Fibroblast of villous mesenchyme (primary cell): ENCODE measurements at places on chromosomes 4 and X.

DNA sequence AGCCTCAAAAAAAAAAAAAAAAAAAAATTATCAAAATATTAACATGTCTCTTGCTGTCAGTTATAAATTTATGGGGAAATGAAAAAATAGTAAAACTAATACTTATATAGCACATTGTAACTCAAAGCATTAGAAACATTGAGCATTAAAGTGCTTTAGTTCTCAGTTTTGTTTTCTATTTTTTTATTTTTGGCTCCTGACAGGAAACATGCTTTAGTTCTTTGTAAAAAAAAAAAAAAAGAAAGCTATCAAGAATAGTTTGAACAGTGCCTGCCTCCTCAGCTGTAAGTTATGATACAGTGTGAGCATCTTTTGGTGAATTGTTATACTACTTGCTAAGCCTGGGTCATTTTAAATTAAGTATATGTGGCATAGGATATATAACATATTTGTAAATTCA, 5.1 kb upstream of the CENPC start:
- no peak for DNase-seq

DNA sequence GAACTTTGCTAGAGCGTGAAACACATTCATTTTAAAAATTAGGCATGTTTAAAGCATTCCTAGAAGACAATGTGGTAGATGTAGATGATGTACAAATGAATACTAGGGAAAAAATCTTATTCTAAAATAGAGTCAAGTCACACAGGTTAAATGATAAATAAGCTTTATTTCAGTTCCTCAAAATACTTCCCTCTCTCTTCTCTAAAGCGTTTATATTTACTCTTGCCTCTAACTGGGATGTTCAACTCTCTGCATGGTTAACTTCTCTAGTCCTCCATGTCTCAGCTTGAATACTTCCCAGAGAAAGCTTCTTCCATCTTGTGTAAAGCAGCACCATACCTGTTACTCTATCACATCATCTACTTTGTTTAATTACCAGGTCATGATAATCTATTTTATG, 30.9 kb upstream of the GLRA3 start:
- DNase-seq, result no peak

DNA sequence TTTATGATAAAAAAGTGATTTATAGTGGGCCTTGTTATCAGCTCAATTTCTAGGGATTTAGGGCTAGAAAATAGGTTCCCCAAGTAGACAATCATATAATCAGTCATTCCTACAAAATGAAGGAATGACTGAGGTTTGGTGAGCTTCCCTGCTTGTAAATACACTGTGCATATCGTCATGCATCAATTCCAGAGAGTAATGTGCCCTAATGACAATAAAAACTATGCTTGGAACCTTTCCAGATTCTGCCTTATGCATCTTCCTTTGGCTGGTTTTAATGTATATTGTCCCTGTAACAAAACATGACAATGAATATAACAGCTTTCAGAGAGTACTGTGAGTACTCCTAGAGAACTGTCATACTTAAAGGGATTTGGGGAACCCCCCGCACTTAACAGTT, 1310.9 kb downstream of the PCDH7 start:
- DNase-seq, result no peak

GRCh38 chr4:113575401-113575800, 186.1 kb downstream of the CAMK2D start:
- peak; percentile 41 for DNase-seq

DNA sequence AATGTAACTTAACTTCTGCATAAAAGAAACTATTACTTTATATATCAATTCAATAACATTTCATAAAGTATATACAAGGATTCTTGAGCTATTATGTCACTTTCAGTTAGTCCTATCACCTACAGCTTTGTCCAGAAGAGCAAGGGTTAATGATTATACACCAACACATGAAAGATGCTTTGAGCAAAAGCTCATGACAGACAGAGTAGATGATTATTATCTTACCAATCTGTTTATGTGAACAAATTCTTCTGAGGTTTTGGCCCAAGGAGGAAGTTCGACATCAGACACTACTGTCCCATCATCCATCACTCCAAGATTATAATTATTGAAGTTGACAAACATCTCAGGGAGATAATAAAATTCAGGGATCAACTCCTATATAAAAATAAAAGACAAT, 166.7 kb upstream of the MAB21L2 start:
- DNase-seq, result no peak

DNA sequence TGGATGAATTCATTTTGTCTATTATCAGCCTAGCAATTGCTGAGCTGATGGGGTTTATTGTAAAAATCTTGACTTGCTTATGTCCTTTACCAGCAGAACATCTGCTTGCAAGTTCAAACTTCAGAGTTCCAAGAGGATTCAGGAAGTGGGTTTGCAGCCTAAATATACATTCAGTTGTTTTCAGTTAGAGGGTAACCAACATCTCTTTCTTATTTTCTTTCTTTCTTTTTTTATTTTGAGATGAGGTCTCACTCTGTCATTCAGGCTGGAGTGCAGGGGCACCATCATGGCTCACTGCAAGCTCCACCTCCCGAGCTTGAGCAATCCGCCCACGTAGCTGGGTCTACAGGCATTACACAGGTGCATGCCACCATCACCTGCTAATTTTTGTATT, 31.4 kb upstream of the FHL1 start:
- DNase-seq, result no peak

DNA sequence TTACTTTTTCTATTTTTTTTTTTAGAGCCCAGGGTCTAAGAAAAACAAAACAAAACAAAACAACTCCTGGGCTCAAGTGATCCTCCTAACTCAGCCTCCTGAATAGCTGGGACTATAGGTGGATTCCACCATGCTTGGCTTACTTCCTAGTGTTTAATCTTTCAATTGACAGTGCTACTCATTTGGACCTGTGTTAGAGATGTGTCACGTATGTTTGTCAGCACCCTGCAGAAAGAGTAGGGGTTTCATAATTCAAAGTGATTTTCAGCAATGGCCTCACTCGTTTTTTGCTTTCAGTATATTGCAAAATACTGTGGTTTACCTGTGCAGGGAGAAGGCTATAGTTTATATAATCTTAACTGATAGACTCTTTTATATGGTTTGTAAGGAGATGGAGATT, 71.6 kb upstream of the TEX13D start:
- DNase-seq, result no peak

DNA sequence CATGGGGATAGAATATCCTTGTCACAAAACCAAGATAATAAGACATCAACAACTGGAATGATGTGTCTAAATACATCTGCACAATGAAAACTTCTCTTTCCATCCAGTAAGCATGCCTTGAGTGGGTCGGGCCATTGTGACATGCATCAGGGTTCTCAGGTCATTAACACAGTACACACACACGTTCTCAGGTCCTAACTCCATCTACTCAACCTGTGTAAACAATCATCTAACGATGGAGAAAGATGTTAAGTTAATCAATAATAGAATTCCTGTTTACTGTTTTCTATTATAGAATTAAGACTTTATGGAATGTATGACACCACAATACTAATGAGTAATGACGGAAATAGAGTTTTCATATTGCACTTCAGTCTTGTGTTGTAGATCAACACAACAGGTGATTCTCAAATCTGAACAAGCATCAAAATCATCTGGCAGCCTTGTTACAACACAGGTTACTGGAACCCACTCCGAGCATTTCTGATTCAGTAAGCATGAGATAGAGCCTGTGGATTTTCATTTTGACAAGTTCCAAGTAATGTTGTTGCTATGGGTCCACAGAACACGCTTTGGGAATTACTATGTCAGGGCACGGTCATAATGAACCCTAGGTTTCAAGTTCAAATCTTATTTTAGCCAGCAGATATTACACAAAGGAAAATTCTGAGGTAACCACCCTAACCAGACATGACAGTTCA, 315.8 kb upstream of the TEX13C start:
- DNase-seq, result no peak

GRCh38 chr4:73810191-73810590, 26.3 kb upstream of the CXCL6 start:
- DNase-seq, result no peak

DNA sequence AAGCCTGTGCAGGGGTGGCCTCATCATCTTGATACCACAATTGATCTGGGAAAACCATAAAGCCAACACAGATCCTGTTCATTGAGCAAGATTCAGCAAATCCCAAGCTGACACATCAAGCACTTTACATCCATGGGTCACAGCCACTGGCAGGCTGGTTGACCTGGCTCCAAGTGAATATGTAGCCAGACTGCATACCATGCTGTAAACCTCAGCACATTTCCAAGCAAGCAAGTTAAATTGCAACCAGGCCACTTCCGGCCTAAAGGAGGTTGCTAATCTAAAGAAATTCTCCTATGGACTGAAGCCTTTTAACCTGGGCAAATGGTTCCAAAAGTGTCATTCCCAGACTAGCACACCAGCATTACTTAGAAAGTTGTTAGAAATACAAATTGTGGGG, 54.4 kb upstream of the USP26 start:
- DNase-seq, result no peak

DNA sequence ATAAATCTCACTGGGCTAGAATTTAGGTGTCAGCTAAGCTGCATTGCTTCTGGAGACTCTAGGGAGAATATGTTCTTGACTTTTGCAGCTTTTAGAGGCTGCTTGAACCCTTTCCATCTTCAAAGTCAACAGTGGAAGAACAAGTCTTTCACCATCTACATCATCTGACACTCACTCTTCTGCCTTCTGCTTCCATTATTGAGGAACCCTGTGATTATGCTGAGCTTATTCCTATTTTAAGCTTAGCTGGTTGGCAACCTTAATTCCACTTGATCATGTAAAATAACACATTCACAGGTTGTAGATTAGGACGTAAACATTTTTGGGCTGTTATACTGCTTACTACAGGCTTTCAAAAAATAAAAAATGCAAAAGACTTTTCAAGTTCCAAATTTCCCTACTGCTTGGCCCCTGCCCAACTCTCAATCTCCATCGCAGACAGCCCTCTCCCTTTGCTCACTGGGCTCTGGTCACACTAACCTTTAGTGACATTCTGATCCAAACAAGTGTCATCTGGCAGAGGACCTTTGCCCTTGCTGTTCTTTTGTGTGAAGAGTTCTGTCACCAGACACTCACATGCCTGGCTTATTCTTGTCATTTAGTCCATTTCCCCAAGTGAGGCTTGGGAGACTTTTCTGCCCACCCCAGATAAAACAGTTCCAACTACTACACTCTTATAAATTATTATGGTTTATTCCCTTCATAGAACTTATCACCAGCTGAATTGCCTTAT, 1056.0 kb downstream of the STIM2 start:
- DNase-seq, result no peak

DNA sequence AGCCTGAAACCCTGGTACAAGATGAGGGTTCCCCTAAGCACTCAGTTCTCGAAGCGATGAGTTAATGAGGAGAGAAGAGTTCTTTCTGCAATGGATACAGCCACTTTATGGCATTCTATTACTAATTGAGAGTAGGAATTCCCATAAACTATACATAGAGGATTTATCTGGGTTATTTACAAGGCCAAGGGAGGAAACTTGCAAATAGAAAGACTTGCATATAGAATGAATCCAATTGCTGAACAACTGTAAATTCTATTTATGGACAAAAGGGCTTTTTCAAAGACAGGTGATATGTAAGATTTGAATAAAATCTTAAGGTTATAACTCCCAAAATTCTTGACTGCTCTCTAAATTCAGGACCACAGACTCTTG, 182.2 kb downstream of the PPARGC1A start:
- no peak for DNase-seq

DNA sequence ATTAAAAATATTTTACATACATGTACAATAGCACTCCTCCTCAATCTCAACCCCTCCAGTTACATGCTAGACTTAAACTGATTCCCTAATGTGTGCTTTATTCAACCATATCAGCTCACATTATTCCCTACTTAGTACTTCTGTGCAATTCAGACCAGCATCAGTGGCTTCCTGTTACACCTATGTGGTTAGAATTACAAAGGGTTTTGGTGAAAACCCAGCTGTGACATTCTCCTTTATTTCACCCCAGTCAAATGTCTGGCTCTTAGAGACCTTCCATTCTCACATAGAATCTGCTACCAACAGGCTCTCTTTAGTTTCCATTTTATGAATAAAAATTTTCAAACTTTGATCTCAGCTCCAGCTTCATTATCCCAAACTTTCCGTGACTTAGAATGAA, 85.2 kb upstream of the SLC7A11 start:
- no peak for DNase-seq

GRCh38 chr4:113078066-113078465, 28.6 kb downstream of the ANK2 start:
- no peak for DNase-seq

- DNase-seq, result no peak
Observed at GRCh38 chr4:36039026-36039425, 205.3 kb downstream of the ARAP2 start.

- DNase-seq, result no peak
Observed at GRCh38 chr4:165402375-165402774, 23.6 kb downstream of the CPE start.

DNA sequence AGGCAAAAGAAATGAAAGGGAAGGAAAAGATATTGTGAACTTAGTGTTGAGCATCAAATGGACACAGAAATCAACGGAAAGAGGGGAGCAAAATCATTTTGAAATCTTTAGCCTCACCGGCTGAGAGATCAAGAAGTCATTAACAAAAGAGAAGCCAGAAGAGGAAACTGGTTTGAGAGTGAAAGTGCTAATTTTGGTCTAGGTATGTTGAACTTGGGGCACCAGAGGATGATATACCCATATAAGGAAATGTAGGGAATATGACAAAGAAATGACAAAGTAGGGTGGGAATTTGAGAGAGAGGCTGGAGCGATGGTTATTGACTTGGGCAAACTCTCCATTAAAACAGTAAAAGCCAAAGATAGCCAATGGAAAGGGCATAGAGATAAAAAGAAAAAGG, 183.4 kb upstream of the ATOH1 start:
- no peak for DNase-seq

- no peak for DNase-seq
Observed at GRCh38 chr4:18803781-18804180, 782.2 kb upstream of the LCORL start.
